Activated CD8-positive, alpha-beta T cell treated with anti-CD3 and anti-CD28 coated beads for 36 hours (primary cell): ENCODE measurements at places on chromosomes 7 and 10. TPM values are rescaled to one million over a fixed set of nuclear protein-coding genes. Genes with fewer than 3 reads are reported as not detected.

DNA sequence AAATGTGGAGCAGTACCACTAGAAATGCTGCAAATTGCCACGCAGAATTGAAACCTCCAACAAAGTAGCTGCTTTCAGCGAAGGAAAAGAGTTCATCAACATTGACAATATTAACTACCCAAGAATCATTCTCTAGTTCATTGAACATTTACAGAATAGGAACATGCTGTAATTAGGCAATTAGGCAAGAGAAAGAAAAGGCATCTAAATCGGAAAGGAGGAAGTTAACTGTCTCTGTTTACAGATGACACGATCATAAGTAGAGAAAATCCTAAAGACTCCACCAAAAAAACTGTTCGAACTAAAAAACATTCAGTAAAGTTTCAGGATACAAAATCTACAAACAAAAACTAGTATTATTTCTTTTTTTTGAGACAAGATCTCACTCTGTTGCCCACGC is 8.9 kb upstream of the PKD1L1 start:
- H3K27me3 ChIP-seq, result no peaks in the 10 kb centered on the region
- peaks cover 2% of the 10 kb centered on the region for H3K4me1 ChIP-seq
- peaks cover 38% of the 10 kb centered on the region for H3K36me3 ChIP-seq
- no peak for DNase-seq
- H3K27ac ChIP-seq, result no peak overlapping the region

GRCh38 chr7:151782598-151783448 is 94.1 kb downstream of the PRKAG2 start:
- no peaks in the 10 kb centered on the region for H3K27me3 ChIP-seq
- peak overlapping the region; percentile 74 for H3K4me3 ChIP-seq
- DNase-seq, result peak; percentile 86
- H3K27ac ChIP-seq, result peak overlapping the region; percentile 89

GRCh38 chr7:23299770-23300300 is 696 bp downstream of the MALSU1 start:
- peak overlapping the region; percentile 86 for H3K27ac ChIP-seq
- H3K27me3 ChIP-seq, result no peaks in the 10 kb centered on the region
- peaks cover 41% of the 10 kb centered on the region for H3K4me1 ChIP-seq
- peaks cover 30% of the 10 kb centered on the region for H3K36me3 ChIP-seq
- peak; percentile 5 for DNase-seq

DNA sequence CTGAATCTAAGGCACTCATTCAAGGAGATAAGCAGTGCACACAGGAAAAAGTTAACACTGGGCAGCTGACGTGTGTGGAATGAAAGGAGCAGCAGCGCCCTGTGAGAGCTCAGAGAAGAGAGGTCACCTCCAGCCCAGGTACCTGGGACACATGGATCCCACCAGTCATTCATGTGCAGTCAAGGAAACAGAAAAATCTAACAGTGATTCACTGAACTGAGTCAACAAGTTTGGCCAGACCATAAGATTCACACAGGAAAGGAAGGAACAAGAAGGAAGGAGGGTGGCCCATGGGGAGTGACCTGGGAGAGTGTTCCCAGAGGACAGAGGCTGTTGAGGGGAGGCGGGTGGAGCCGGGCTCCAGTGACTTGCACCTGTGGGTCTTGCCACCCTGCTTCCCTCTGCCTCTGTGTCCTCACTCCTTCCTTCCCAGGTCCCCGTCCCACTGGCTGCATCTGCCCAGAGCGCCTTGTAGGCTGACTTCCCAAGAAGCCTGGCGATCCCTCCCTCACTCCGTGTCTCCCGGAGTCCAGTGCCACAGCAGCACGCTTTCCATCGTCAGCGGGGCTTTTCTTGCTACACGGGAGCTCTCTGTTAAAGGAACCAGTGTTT is 27.7 kb downstream of the RNF32 start:
- no peak overlapping the region for H3K27ac ChIP-seq
- no peak for DNase-seq
- no peak overlapping the region for H3K4me3 ChIP-seq
- no peaks in the 10 kb centered on the region for H3K36me3 ChIP-seq

- H3K4me1 ChIP-seq, result peaks cover 6% of the 10 kb centered on the region
- peak; percentile 58 for DNase-seq
- H3K4me3 ChIP-seq, result no peak overlapping the region
These were observed 29.7 kb upstream of the SEC61G start for GRCh38 chr7:54788664-54789063.

The MYL7 gene
- total RNA-seq, result not detected

The NKX2-3 gene
- not detected for total RNA-seq

The PTPRN2 gene
- total RNA-seq, result 0.65 TPM

GRCh38 chr10:117248750-117249465 is 8.0 kb downstream of the SLC18A2 start:
- no peak overlapping the region for H3K27ac ChIP-seq
- peaks cover 10% of the 10 kb centered on the region for H3K4me1 ChIP-seq
- H3K27me3 ChIP-seq, result peaks cover 26% of the 10 kb centered on the region
- H3K36me3 ChIP-seq, result no peaks in the 10 kb centered on the region

DNA sequence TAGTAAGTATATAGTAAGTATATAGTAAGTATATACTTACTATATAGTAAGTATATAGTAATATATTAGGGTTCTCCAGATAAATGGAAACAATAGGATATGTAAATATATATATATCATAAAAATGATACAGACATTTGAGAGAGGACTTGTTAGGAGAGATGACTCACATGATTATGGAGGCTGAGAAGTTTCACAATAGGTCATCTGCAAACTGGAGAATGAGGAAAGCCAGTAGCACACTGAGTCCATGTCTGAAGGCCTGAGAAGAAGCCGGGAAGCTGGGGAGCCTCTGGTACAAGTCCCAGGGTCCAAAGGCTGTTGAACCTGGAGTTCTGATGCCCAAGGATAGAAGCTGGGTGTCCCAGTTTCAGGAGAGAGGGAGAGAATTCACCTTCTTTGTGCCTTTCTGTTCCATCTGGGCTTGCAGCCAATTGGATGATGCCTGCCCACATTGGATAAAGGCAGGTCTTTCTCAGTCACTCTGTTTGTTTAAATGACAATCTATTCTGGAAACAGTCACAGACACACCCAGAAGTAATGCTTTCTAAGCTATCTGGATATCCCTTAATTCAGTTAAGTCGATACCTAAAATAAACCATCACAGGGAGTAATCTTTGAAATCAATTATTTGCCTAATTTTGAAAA is 205.5 kb upstream of the CDC14C start:
- H3K27me3 ChIP-seq, result no peaks in the 10 kb centered on the region
- no peaks in the 10 kb centered on the region for H3K4me1 ChIP-seq
- no peaks in the 10 kb centered on the region for H3K36me3 ChIP-seq
- no peak overlapping the region for H3K4me3 ChIP-seq

GRCh38 chr10:26503911-26504310 is 65.8 kb downstream of the APBB1IP start:
- H3K36me3 ChIP-seq, result peaks cover 64% of the 10 kb centered on the region
- H3K4me1 ChIP-seq, result peaks cover 24% of the 10 kb centered on the region
- no peaks in the 10 kb centered on the region for H3K27me3 ChIP-seq

DNA sequence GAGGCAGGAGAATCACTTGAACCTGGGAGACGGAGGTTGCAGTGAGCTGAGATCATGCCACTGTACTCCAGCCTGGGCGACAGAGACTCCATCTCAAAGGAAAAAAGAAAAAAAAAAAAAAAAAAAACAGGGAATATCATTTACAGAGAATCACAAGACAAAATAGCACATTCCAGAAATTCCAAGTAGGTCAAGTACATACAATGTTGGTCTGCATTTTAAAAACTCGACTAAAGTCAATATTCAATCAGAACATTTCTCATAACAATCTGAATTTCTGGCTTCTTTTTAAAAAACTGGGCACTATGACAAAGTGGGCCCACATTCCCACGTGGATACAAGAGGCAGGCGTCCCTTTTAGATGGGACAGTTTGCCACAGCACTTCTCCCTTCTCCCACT is 12.8 kb downstream of the ZC3HAV1L start:
- no peaks in the 10 kb centered on the region for H3K27me3 ChIP-seq
- DNase-seq, result no peak
- H3K4me1 ChIP-seq, result no peaks in the 10 kb centered on the region
- H3K36me3 ChIP-seq, result peaks cover 38% of the 10 kb centered on the region

DNA sequence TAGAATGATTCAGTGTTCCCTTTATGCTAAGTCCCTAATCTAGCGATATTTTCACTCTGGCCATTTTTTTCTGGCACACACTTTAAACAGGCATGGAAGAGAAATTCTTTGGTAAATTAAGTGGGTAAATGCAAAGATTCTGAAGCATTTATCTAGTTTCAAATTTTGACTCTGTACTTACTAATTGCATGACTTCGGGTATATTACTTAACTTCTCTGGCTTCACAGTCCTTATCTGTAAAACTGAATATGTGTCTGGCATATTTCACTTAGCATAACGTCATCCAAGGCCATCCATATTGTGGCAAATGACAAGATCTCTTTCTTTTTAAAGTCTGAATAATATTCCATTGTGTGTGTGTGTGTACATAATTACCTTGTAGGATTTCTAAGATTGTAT is 114.5 kb downstream of the MBL2 start:
- H3K4me1 ChIP-seq, result no peaks in the 10 kb centered on the region
- no peak for DNase-seq
- H3K27me3 ChIP-seq, result no peaks in the 10 kb centered on the region
- H3K4me3 ChIP-seq, result no peak overlapping the region
